ENCODE measurements at places on chromosomes 2 and 18.

DNA sequence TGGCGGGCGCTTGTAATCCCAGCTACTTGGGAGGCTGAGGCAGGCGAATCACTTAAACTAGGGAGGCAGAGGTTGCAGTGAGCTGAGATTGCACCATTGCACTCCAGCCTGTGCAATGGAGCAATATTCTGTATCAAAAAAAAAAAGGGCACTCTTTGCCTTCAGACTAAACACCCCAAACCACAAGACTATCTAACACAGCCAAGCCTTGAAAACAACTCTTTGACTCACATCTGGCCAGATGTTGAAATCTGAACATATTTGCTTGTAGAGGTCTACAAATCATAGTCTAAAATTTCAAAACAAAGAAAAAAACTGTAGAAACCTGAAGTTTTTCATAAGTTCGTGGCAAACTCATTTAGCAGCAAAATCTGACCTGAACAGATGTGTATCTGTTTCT, 94.9 kb downstream of the FAM161A start:
- DNase-seq: peak; percentile 66

- DNase-seq: no peak
These were observed 57.6 kb upstream of the RPRM start for GRCh38 chr2:153536115-153536514.

GRCh38 chr2:54336136-54336976, 80.3 kb upstream of the TSPYL6 start:
- DNase-seq: no peak

DNA sequence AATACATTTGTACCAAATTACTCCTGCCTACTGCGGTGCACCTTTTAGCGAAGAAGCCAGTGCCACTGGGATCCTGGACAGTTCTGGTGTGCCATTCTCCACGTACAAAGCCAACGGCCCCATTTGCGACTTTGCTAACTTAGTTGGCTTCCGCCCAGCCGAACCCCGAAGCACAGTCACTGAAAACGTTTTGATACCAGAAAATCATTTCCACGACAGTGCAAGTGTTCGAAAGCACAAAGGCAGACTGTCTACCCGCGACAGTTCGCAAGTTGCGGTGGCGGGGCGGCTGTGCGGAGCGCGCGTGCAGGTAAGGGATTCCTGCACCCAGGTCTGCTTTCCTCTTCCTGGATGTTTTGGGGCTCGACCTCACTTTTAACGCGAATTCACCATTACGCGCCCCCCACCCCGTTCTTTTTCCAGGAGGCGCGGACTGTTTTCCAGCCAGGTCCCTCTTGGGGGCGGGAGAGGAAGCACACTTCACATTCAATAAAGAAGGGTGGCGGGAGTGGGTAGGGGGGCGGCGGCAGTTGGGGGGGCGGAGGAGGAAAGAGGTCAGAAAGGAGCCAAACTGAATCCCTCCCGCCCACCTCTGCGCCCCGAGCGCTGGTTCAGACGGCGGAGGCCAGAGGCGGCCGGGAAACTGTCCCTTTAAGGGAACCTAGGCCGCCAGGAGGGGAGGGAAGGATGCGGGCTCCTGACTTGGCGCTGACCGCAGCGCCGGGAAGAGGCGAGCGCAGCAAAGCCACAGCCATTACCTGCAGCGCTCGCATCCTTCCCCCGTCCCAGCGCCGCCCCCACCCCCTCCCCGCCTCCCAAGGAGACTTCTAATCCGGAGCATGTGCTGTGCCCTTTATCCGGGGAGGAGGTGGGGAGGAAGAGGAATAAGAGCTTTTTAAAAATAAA, 107.4 kb upstream of the KCTD1 start:
- DNase-seq: no peak

- DNase-seq: no peak
These were observed 11.9 kb downstream of the TFCP2L1 start for GRCh38 chr2:121273116-121273515.

DNA sequence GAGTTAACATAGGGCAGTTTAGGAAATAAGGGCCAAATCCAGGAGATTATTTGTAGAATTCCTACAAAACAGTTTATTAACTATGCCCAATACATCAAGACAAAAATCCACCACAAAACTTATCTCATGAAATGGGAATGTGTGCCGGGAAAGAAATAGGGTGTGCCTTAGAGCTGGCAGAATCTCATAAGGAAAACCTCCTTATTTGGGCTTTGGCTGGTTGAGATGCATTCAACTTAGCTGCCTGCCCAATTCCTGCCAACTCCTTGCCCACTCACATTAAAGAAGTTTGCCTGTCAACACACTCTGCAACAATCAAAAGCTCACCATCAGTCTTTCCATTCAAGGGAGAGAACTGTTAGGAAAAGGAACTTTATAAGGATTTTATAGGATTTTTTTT, 500.6 kb downstream of the SATB2 start:
- no peak for DNase-seq

GRCh38 chr2:112710956-112711750, 9.7 kb upstream of the NT5DC4 start:
- DNase-seq: no peak

GRCh38 chr2:15260196-15260595, 300.9 kb downstream of the NBAS start:
- DNase-seq: no peak

DNA sequence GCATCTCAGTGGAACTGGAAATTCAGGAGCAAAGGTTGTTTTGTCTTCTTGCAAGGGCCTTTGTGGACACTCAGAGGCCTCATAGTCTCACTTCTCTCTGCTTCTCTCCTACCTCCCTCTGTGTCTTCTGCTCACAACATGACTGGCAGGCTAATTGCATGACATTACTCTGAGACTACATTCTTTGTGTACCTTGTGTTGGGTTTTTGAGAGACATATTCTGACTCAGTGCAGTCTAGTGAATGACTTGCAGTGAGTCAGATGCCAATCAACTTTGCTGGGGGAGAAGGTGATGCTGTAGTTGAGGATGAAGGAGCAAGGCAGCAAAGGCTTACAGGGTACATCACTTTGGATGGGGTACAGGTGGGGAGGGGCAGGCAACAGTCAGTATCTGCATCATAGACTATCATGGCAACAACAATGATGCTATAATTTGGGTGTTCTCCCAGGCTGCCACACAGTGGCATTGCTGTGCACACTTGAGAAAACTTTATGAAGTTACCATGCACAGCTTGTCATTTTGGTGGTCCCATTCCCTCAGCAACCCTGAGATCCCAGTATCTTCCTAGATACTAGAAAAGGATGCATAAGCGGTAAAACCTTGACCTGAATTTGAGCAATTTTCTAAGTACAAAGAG, 69.3 kb upstream of the SLC16A14 start:
- DNase-seq: no peak

GRCh38 chr2:183881978-183882377, 716.4 kb upstream of the ZNF804A start:
- no peak for DNase-seq

DNA sequence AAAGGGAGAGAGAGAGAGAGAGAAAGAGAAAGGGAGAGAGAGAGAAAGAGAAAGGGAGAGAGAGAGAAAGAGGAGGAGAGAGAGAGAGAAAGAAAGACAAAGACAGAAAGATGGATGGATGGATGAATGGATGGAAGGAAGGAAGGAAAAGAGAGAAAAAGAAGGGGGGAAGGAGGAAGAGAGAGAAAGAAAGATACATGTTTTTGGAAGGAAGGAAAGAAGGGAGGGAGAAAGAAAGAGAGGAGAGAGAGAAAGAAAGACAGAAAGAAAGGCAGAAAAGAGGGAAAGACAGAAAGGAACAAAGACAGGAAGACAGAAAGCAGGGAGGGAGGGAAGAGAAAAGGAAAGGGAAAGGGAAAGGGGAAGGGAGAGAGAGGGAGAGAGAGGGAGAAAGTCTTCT, 51.6 kb downstream of the RNU4ATAC start:
- no peak for DNase-seq

- no peak for DNase-seq
These were observed 2.1 kb downstream of the DOCK10 start for GRCh38 chr2:225040142-225040541.

- no peak for DNase-seq
These were observed 174.2 kb downstream of the TMEM247 start for GRCh38 chr2:46653539-46653938.

DNA sequence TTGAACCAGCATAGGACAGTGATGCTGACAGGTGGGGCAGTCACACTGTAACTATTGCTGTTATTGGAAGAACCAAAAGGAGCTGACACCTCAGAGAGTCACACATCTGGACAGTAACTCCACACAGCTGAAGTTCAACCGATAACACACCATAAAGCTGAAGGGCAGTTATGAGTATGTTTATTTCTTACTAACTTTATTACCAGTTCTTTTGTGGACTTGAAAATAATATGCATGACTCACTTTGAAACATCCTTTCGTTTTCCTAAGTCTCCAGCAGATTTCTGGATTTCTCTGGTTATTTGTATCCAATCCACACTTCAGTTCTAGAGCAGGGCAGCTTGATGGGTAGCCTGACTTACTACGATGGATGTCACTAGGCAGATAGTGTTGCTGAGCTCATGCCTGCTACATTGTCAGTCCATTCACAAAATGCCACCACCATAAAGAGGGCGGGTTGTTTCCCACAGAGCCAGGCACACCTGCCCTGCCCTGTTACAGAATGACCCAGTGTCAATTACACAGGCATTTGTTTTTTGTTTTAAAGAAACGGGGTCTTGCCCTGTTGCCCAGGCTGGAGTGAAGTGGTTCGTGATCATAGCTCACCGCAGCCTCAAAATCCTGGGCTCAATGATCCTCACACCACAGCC, 8.4 kb upstream of the AGBL5 start:
- DNase-seq: no peak

- DNase-seq: no peak
These were observed 39.7 kb upstream of the RAPH1 start for GRCh38 chr2:203574824-203575223.

DNA sequence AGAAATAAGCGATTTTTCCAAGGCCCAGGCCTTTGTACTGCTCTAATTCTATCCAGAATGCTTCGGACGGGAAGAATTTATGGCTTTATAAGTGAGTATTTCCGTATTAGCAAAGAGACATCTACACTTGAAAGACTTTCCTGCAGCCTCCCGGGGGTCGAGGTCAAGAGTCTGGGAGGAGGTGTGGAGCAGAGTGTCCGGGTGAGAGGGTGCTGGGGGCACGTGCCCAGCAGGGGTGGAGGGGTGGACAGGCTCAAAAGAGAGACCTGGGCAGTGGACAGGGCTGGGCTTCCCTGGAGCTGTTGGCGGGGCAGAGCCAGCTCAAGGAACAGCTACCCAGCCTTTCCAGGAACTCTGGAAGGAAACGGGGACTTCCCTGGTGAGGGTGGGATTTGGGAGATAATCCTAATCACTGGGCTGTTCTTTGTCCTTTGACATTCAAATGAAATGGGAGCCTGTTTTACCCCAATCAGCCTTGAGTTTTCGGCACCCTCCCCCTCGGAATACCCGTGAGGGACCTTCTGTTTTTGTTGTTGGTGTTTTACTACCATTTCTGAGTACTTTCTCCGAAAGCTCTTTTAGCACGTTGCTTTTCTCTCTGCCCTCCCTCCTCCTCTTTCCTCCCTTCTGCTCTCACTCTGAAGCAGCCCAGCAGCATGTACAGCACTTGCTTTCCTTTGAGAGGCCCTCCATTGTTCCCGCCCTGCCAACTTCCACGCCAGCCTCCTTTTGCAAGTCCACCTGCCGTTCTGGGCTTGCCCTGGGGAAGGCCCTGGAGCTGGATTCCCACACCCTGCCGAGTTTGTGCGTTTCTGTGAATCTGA, 164.7 kb downstream of the AGAP1 start:
- no peak for DNase-seq

DNA sequence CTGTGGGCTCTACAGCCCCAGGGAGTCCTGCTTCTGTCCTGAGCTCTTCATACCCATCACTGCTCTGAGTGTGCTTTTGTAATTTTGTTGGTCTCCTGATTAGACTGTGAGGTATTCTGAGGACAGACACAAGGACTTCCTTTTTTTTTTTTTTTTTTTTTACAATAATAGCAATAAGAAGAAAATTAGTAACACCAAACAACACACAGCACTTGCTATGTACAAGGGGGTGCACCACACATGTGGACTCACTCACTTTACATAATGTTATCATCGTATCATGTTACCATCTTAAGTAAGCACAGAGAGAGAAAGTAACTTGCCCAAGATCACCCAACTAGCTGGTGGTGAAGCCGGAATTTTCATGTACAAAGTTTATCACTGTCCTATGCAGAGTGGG, 34.6 kb downstream of the MBP start:
- DNase-seq: peak; percentile 67

DNA sequence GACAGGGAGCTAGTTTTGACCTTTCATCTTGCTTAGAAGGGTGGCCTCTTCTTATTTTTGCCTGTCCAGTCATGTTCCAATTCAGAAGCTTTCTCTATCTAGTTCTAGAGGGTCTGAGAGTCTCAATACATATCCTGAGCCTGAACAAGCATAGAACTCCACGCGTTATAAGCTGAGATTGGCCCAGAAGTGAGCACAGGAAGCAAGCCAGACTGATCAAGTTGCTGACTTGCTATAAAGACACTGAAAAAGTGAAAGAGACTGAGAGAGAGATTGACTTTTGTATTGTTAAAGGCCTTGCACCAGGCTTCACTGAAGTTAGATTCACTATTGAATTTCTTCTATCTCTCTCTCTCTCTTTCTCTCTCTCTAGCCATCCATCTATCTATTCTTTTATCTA, 142.7 kb upstream of the DOCK10 start:
- DNase-seq: no peak

DNA sequence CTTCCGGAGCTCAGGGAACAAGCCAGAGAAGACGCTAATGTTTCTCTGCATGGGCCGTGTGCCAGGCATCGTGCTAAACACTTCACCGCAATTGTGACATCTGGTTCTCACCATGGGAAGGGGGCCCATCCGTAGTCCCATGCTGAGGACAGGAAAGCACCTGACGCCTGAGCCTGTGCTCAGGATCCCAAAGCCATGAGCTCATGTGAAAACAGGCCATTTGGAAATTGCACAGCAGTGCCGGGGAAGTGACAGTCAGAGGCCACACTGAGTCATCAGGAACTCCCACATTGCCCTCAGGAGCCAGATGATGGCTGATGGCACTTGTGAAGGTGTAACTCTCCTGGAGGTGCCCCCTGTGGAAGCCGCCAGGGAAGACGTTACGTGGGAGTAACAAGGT, 141.0 kb downstream of the INHBB start:
- no peak for DNase-seq

DNA sequence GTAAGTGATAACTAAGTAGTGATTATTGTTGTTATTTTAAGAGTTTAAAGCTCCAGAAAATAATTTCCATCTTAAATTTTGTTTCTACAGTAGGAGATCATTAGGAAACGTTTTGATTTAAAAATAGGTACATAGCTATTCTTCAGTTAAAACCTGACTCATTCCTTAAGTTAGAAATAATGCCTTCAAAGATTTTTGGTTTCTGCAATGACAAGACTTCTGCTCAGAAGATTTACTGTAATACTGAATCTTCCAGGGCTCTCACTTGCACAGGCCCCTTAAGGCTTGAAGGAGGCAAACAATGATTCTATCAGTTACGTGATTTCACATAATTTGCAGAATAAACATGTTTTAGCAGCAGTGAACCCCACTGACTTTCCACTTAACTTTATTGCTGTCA, 333.7 kb downstream of the RAD51AP2 start:
- DNase-seq: no peak
